ENCODE measurements at places on chromosomes 2 and 18. TPM values are rescaled to one million over a fixed set of nuclear protein-coding genes. Genes with fewer than 3 reads are reported as not detected.

Gene EN1
- total RNA-seq, result 7.4 TPM

Gene WNT10A
- not detected for total RNA-seq

Gene UGT1A5
- total RNA-seq, result not detected

Gene SAG
- not detected for total RNA-seq

All from gastrocnemius medialis (tissue), 4 donors.